ENCODE measurements at places on chromosomes 13 and 19.

GRCh38 chr13:88068316-88068715 is 397.1 kb downstream of the SLITRK5 start:
- no peak for ATAC-seq

- ATAC-seq: no peak
These were observed 7.4 kb downstream of the MLLT1 start for GRCh38 chr19:6272411-6272791.

DNA sequence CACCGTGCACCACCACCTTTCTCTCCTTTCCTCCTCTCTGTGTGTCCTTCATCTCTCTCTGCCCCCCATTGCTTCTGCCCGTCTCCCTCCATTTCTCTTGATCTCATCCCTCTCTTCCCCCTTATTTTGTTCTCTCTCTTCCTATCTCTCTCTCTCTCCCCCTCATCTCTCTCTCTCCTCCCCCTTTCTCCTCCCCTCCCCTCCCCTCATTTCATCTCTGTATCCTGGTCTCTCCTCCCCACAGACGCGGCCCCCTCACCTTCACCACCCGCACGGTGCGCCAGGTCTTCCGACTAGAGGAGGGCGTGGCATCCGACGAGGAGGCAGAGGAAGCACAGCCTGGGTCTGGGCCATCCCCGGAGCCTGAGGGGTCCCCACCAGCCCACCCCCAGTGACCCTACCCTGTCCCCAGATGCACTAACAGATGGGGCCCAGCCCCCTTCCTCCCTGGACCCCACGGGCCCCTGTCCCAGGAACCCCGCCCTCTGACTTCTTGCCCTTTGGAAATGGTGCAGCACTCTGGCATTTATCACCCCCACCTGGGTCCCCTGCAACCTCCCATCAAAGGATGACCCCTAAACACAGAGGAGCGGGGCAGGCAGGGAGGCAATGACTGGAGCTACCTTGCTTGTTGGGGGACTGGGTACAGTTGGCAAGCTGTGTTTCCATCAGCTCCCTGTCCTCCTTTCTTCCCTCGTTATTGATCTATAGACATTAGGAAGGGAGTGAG is 19.6 kb downstream of the KCNC3 start:
- peak; percentile 21 for ATAC-seq

DNA sequence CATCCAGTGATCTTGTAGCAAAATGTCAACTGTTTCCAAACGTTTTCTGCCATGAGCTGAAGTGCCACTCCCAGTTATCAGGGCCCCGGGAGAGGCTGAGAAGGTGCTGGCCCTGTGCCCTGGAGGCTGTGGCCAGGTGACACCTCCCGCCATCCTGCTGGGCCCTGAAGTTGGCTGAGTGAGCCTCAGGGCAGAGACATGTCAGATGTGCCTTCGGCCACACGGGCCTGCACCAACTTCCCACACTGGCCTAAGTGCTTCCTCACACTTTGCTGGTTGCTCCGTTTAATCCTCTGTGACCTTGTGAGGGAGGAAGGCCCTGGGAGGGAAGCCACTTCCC is 4.8 kb downstream of the ADPRHL1 start:
- ATAC-seq: no peak

- peak; percentile 87 for ATAC-seq
These were observed 8.4 kb upstream of the BCAM start for GRCh38 chr19:44800461-44800860.

DNA sequence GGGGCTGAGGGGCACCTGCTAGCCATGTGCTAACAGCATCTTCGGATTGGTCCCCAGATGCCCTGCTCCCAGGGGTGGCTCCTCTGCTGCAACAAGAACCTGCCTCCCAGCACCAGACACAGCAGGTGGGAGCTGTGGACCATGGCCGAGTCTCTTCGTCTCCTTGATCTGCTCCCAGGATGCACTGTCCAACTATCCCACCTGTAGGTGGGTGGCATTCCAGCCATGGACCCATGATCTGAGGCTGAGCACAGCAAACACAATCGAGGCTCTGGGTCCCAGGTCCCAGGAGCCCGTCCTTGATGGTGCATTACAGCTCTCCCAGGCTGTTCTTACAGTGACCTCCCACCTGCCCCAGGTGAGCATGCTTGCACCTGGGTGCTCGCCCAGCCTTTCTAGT is 1.6 kb downstream of the ZNF837 start:
- no peak for ATAC-seq

DNA sequence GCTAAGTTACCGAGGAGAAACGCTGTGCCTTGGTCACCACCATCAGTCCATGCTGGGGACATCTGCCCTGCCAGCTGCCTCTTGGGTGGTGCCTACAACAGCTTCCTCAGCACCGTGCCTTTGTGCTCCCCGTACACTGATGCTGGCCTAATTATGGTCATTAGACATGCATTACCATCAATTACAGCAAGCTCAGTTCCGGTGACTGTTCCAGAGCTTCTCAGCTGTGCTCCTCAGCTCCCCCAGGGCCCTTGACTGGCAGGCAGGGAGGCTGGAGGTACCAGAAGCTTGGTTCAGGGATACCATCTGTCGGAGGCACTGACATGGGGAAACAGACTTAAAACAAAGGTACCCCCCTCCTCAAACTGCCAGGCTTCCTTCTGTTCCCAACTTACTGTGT is 40.2 kb downstream of the CILP2 start:
- no peak for ATAC-seq

DNA sequence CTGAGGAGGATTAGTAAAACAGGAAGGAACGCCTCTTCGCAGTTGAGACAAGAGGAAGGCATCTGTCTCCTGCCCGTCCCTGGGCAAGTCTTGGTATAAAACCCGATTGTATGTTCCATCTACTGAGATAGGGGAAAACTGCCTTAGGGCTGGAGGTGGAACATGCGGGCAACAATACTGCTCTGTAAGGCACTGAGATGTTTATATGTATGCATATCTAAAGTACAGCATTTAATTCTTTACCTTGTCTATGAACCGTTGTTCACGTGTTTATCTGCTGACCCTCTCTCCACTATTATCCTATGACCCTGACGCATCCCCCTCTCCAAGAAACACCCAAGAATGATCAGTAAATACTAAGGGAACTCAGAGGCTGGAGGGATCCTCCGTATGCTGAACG is 722 bp upstream of the TIMM50 start:
- ATAC-seq: no peak

- ATAC-seq: peak; percentile 7
These were observed 1.4 kb upstream of the SAMD1 start for GRCh38 chr19:14091813-14092462.

DNA sequence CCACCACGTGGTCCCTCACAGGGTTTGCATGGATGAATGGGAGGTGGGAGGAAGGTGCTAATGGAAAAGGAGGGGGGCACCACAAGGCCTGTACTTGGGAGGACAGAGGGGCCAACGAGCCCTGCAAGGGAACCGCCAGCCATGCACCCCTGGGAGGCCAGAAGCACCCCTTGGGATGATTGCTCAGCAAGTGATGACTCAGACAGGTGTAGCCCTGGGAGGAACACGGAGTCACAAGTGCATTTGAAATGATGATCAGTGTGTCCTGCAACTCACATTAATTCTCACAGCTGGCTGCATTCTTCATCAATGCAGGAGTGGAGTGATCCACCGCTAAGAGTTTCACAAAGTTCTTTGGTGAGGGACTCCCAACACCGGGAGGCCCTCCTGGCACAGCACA is 82.8 kb upstream of the ZNF254 start:
- no peak for ATAC-seq

DNA sequence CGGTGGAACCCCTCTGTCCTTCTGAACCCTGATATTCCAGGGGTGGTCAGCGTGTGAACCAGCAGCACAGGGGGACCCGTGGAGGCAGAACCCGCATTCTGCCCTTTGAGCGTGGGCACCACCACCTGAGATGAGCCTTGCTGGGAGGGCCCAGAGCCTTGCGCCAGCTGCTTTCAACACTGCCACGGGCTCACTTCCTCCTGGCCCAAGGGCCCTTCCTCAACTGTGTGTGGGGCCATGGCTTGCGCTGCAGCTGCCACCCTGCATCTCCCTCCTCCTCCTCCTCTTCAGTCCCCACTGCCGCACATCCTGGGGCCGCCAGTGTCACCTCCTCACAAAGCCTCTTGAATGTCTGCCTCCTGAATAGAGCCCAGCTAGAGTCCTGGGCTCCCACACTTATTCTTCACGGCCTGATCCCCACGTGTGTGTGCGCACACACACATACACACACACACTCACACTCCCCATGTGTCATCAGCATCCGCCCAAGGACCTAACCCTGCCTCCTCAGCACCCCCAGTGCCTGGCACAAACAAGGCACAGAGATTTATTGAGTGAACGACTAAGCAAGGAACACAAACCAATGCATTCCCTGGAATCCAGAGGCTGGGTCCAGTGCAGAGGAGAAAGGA is 26.9 kb upstream of the TMEM160 start:
- no peak for ATAC-seq

- no peak for ATAC-seq
These were observed 7.9 kb downstream of the INTS6 start for GRCh38 chr13:51444922-51445321.

GRCh38 chr13:49214917-49215376 is 5.2 kb upstream of the MLNR start:
- ATAC-seq: peak; percentile 72

DNA sequence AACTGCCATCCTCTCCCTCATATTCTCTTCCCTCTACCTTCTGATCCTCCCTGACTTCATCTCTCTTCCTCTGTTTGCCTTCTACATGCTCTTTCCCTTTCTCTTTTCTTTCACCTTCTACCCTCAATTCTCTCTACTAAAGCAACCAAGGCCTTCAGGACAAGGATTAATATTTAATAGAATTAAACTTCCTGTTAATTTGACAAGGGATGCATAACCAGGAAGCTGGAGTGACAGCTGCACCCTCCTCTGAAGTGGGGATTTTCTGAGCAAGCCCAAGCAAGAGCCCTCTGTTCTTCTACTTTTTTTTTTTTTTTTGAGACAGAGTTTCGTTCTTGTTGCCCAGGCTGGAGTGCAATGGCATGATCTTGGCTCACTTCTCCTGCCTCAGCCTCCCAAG is 63.4 kb upstream of the MED4 start:
- peak; percentile 36 for ATAC-seq

DNA sequence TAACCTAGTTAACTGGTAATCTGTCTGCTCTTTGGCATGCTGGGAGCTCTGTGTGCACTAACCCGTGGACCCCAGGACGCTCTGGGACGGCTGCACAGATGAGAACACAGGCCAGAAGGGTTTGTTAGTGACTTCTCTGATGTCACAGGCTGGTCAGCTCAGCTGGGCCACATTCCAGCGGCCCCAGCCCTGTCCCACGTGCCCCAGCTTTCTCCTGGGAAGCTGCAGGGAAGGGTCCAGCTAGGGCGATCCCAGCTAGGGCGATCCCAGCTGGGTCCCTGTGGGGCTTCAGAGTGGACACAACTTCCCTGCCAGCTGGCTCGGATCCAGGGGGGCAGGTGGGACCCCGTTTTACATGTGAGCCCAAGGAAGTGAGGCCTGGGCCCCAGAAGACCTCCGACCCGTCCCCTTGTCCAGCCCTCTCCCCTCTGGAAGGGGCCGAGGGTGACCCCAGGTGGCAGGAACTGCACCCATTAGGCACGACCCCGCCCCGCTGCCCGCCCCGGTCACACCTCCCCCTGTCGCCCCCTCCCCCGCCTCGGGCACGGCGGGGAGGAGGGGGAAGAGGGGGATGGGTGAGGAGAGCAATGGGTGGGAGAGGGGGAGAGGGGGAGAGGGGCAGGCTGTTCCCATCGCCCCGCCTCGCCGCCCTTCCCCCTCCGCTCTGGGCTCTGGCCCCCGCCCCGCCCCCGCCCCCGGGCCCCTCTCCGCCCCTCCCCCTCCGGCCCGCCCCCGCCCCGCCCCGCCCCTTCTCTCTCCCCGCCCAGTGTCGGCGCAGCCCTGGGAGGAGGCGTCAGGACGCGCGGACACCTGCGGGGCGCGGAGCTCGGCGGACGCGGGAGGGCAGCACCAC is 75.2 kb upstream of the MCF2L start:
- peak; percentile 58 for ATAC-seq

All from stimulated activated memory B cell treated with anti-CD40 and anti-IgM and Interleukin-4, amounts not matched to agents 10 μg/mL and 1 μg/mL and 100 μg/mL, for 72 hours (primary cell).